ENCODE measurements at places on chromosomes 16 and 17.

DNA sequence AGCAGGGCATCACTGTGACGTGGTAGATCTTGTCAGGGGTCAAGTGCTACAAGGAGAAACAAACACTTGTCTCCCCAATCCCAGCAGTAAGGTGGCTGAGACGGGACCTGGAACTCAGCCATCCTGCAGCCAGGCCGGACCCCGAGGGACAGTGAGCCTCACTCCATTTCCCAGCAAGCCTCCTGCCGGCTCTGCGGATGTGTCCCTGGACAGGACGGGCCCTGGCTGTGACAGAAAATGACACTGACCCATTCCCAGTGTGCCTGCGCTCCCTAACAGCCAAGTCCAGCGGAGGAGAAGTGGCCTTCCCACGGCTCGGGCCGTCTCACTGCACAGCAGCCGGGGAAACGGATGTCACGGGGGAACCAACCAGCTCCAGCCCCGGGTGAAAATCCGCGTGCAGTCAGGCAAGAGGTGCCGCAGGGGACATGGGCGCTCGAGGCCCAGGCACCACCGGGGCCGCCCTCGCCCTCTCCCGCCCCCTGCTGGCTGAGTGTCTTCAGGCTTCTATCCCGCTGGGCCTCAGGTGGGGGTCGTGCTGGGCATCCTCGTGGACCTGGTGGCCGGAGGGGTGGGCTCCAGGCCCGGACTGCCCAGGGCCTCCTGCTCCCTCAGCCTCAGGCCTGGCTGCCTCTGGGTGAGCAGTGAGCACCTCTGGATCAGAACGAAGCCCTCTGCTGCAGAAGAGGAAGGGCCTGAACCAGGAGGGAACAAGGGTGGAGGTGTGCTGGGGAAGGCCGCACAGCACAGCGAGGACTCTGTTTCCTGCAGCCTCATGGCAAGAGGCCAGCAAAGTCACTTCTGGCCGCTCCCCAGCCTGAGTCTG is 6.7 kb downstream of the HAGHL start:
- DNase-seq, result no peak

DNA sequence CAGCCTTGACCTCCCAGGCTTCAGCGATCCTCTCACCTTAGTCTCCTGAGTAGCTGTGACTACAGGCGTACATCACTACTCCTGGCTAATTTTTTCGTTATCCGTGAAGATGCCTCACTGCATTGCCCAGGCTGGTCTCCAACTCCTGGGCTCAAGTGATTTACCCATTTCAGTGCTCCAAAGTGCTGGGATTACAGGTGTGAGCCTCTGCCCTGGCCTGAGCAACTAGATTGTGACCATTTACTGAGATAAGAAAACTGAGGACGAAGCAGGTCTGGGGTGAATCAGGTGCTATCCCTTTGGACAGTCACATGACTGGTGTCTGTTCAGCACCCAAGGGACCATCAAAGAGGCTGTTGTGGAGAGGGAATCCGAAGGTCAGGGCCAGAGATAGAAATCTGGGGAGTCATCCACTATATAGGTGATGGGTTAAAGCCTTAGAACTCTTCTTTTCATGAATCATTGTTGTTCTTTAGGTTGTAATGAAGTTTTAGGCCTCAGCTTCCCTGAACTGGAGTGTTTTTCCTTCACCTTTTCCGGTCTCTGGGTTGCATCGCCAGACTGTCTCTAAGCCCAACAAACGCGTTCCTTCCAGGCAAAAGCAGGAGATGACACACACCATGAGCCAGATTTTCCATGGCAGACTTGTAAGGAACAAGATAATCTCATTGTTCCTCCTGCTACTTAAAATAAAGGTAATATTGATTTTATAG is 62.5 kb downstream of the FTO start:
- peak; percentile 81 for DNase-seq

GRCh38 chr16:17414421-17414820 is 56.3 kb downstream of the XYLT1 start:
- no peak for DNase-seq

DNA sequence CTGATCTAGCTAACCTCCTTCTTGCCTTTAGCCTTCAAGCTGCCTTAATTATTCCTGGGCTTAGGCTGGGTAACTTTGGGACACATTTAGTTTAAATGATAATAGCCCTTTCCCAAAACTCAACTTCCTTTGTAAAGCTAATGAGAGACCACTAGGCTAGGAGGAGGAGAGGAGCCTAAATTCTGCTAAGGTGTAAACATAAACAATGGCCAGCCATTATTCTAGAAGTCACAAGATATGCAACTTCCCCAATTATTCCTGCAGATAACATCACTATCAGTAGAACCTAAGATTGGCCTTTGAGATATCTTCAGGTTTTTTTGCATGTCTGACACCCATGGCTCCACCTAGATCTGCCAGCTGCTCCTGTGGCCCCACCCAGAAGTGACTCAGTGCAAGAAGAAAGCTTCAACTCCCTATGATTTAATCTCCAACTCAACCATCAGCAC is 131.2 kb upstream of the FAM20A start:
- DNase-seq, result no peak

DNA sequence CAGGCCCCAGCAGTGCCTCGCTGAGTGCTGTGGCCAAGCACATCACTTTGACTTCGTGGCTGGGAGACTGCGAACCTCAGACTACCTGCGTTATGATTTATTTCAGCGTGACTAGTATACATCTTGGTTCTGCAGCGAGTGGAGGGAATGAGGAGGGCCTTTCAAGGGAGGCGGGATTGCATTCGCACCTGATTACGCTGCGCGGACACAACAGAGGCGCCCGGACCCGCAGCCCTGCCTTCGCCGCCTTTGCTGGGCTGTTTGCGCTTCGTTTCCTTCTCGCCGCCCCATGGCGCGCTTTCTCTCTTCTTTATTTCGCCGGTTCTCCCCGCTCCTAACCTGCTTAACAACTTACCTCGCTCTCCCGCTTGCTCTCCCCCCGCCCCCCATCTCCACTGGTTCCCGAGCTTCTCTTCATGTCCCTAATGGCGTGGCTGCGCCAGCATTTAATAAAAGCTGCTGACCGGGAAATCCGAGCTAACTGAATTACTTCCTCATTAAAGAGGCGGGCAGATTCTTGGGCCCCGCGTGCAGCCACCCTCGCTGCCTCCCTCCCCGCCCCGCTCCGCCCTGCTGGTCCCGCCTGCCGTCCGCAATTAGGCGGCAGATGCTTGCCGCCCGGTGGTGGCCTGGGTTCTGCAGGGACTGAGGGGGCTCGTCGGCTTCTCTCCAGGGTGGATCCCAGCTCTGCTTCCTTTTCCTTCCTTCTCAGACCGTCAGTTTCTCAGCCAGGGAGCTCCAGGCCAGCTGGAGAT is 257.6 kb upstream of the SDK2 start:
- DNase-seq, result no peak

- DNase-seq, result no peak
Observed at GRCh38 chr17:35898283-35899070, 18.3 kb upstream of the CCL5 start.

Measured in mesenchymal stem cell (in vitro differentiated cells and primary cell).